Psoas muscle (tissue), 8 donors: ENCODE measurements at places on chromosomes 2 and 18.

- no peak for DNase-seq
Observed at GRCh38 chr2:152710713-152711112, 6.5 kb downstream of the PRPF40A start.

DNA sequence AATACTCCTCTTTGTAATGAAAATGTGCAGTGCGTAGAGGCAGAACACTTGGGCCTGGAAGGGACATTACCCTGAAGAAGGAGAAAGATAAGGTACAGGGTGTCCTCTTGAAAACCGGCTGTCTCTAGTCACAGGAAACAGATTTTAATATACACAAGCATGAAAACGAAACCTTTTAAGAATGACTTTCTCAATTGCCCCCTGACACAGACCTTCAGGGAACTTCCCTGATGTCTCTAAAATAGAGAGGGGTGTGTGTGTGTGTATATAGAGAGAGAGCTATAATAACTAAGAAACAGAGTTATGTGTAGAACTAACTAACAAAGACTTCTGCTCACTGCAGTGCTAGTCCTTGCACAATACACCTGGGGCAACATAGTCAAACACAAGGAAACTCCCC, 780.0 kb downstream of the CNTNAP5 start:
- no peak for DNase-seq

DNA sequence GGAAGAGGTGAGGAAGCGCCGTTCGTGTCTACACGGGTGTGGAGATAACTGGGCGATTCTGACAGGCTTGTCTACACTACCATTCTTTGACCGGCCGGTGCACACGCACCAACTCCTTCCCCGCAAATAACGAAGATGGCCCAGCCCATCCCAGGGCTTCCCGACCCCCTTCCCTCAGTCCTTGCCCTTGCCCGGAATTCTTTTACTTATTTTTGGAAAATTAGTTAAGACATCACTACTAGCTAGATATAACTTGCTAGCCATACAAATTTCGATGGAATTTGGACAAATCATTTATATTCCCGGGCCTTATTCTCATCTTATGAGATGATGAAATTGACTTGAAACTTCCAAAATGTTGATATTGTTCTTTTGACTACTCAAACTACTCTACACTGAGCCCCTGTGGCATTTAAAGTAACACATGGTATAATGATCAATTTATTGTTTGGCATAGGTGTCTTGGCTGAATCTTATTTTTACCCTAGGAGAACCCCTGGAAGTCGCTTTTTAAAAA, 1.3 kb downstream of the ERICH2 start:
- DNase-seq: no peak

DNA sequence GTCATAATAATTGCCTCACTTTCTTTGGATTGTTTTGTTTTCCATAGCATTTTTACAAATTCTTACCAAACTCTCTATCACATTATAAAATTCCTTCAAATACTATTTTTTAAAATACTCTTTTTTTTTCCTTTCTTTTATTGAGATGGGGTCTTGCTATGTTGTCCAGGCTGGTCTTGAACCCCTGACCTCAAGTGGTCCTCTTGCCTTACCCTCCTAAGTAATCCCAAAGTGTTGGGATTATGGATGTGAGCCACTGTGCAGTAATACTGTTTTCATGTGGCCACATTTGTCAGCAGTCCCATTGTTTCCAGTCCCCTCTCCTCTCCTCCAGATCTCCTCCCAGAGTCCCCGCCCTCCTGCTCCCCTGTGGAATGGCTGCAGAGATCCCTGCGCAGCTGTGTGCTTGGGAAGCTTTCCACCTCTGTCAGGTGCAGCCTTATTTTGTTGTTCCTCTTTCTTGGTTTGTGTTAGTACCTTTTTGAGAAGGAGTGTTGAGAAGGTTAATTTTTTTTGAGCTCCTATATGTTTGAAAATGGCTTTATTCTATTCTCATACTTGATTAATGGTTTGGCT, 227.3 kb downstream of the LOXHD1 start:
- DNase-seq: peak; percentile 32

DNA sequence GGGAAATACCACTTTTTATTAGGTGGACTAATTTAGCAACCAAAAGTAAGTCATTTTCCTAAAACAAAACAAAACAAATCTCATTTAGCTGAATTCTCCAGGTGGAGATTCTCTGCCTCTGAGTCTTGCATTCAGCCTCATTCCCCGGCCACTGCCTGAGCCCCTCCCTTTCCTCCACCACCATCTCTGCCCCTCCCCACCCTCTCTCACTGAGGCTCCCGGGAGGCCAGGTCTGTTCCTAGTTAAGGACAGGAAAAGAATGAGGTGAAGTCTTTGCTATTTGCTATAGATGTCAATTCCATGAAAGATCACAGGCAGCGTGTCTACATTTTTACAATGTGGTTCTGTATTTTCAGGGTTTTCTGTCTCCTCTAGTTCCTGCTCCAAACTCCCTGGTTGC, 83.0 kb upstream of the SOX11 start:
- no peak for DNase-seq

GRCh38 chr2:95385570-95385984, 16.9 kb upstream of the FAHD2A start:
- no peak for DNase-seq

GRCh38 chr2:223562078-223562477, 40.1 kb downstream of the SCG2 start:
- no peak for DNase-seq

- DNase-seq: no peak
Observed at GRCh38 chr2:55954306-55955035, 30.9 kb upstream of the EFEMP1 start.

GRCh38 chr2:3406501-3406900, 27.0 kb downstream of the TRAPPC12 start:
- no peak for DNase-seq

DNA sequence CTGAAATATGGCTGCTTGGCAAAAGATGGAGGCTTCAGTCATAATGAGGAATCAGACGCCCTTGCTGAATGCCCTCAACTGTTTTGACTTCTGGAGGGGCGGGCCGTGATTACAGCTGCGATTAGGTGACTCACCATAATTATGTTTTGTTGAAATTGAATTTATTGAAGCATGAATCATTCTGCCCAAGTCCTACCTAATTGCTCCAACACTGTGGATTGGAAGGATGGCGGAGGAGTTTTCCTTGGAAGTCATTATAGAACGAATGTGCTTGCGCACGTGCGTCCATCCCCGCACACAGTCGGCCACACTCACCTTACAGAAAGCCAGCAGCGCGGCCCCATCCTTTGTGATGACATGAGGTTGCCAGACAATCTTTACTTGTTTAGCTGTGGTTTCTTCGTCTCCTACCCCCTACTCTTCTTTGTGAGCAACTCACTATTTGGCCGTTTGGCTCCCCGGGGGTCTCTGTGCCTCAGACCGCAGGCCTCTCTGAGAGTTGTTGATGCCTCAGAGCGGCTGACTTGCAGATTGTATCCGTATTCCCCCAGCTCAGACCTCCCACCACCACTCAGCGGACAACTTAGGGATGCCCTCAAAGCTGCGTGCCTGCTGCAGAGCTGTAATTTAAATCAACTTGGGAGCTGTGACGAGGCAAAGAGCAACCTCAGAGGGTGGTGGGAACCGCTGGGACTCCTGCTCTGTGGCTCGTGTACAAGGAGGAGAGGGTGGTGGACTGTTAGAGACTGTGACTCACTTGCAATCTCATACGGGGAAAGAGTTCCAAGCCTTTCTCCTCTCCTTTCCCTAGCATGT, 513.4 kb downstream of the TNS1 start:
- no peak for DNase-seq

GRCh38 chr2:181264441-181264840, 192.7 kb upstream of the ITGA4 start:
- no peak for DNase-seq

DNA sequence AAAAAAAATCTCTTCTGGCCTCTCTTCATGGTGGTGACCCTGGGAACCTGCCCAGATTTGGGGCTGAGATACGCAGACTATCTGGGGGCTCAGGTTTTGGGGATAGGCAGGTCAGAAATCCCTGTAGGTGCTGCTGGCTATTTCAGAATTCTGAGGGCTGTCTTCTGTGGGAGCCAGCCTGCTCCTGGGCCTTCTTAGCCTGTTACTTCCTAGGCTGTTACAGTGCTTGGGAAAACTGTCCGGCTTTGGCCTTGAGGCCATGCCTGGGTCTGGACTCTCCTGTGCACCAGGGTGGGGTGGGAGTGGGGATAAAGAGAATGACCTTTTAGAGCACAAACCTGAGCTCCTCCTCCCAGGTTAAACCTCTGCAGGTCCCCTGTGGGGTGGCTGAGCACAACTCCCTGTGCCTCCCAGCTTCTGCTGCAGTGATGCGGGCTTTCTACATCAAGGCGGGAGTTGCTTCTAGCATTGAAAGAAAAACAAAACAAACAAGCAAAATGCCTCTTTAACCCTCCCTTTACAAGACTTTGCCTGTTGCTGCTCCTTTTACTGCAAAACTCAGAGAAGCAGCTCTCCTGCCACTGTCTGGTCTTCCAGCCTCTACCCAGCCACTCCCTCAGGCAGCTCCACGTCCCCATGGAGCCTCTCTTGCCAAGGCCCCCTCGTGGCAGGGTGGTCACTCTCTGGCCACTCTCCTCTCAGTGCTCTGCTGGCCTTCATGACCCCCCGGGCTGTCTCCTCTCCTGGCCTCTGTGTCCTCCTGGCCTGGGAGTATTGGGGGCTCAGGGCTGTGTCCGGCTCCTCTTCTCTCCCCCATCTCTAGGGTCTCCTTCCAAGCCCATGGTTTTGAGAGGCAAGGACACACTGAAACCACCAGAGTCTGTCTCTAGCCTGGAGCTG, 293.0 kb upstream of the HS6ST1 start:
- no peak for DNase-seq

DNA sequence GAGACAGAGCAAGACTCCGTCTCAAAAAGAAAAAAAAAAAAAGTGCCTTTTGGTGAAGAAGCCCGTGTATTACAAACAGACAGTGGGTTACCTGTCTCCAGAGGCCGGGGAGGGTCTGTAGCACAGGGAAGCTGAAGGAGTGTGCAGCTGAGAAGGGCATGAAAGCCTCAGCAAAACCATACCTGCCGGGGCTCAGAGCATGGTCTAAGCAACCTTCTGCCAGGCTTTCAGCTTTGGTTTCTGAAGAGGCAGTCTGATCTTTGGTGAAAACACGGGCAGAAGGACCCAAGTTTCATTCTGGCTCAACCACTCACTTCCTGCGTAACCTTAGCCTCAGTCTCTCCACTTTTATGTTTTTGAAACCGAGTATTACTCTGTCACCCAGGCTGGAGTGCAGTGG, 21.5 kb downstream of the SH2D6 start:
- DNase-seq: no peak

- DNase-seq: no peak
Observed at GRCh38 chr2:29664578-29664977, 256.8 kb downstream of the ALK start.

DNA sequence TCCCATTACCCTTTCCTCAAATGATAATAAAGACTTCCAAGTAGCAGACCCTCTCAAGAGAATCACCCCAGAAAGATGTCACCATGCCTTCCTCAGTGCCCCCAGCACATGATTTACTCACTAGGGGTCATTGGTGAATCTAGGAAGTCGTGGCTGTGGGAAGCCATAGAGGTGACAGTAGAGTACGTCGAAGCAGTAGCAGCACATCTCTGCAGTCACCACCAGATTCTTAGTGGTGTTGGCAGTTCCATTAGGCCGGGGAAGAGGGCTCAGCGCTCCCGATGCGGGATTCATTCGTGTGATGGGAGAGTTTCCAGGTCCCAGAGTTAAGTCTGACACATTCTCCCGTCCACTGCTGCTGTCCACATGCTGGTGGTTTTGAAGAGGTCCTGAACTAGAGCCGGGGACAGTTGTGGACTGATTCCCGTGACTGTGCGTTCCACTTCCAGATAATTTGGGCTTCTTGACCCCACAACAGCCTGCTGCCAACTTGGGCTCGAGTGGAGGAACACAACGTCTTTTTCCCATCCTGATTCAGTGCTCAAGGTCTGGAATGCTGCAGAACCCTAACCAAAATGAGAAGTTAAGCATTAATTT, 12.0 kb downstream of the AMMECR1L start:
- DNase-seq: no peak

DNA sequence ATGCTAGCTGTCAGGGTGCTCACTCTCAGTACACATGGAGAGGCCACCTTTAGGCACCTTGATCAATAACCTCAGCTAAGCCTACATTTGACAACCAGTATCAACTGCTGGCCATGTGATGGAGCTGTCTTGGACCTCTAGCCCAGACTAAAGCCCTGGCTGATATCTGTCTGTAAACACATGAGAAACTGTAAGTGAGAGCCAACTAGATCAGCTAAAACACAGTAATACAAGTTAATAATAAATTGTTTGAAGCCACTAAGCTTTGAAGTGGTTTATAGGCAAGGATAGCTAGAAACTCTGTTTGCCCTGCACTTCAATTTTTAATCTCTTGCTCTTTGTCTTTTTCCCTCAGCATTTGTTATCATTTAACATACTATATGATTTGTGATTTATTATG, 407.1 kb downstream of the SPAG16 start:
- DNase-seq: no peak

GRCh38 chr2:146124741-146125140, 1604.8 kb upstream of the ZEB2 start:
- no peak for DNase-seq

GRCh38 chr2:86764661-86765309, 25.9 kb downstream of the CD8A start:
- no peak for DNase-seq

- no peak for DNase-seq
Observed at GRCh38 chr2:192500550-192501200, 305.9 kb upstream of the TMEFF2 start.

DNA sequence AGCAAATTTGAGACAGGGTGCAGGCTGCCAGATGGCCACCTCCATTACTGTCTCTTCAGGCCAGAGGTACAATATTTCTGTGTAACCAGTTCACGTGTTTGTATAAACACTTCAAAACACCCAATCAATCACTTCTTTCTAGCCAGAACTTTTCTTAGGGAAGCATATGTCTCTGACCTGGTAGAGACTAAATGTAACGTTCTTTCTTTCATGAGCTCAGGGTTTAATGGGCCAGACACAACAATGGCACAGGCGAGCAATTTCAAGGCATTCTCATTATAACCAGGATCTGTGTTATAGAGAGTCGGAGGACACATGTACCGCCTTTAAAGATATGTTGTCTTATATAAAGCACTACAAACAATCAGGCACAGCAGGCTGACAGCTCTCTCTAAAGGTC, 1846.4 kb upstream of the PIK3C3 start:
- DNase-seq: no peak

GRCh38 chr2:38159597-38159996, 83.6 kb upstream of the CYP1B1 start:
- DNase-seq: no peak

GRCh38 chr2:69995511-69995910, 34.1 kb upstream of the ASPRV1 start:
- DNase-seq: no peak

GRCh38 chr2:101558740-101559525, 84.0 kb upstream of the RFX8 start:
- DNase-seq: no peak

DNA sequence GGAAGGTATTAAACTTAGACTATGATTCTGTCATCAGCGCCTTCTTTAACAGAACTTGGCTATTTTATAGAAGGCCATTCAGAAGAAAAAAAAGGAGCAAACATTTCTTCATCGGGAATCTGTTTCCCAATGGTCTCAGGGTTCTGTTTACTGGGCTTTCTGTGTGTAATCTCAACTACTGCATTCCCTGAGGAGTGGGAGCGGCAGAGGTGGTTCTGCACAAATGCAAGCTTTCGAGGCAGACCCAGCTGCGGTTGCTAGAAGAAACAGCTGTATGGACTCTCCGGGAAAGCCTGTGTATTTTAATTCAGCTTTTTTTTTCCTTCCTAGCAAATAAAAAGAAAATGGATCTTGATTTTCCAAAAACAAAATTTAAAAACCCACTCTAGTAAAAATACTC, 250.7 kb downstream of the NAPG start:
- DNase-seq: no peak
